ENCODE measurements at places on chromosomes 12 and 14. TPM values are rescaled to one million over a fixed set of nuclear protein-coding genes. Genes with fewer than 3 reads are reported as not detected.

Gene HOXC9
- total RNA-seq, result 0.57 TPM

Gene TMEM121
- 3.7 TPM for total RNA-seq

DNA sequence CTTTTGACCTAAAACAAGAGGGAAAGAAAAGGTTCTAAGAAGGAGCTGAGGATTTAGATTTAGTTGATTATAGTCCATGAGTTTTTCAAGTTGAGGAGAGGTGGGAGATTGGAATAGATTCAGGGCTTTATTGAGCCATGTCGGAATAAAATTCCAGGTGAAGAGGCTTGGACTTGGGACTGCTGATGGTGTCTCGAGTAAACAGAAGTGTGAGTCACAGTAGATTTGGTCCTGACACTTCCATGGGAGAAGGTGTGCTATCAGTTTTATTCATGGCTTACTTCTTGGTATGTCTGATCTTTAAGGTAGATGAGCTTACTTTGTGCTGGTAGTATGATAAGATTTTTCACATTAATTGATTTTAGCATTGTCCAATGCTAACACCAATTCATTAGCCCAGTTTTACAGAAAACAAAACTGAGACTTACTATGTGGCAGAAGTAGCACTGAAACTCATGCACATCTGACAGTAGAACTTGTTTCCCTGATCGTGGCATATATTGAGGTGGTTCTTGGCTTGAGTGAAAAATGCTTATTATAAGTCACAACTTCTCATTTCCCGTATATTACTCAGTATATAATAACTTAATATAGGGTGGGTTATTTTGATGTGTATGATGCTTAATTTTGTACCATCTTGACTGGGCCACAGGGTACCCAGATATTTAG is 172.4 kb upstream of the IGF1 start:
- H3K27me3 ChIP-seq, result no peaks in the 10 kb centered on the region
- H3K27ac ChIP-seq, result no peak overlapping the region
- no peaks in the 10 kb centered on the region for H3K36me3 ChIP-seq

Gene CPSF2
- 37.7 TPM for total RNA-seq

DNA sequence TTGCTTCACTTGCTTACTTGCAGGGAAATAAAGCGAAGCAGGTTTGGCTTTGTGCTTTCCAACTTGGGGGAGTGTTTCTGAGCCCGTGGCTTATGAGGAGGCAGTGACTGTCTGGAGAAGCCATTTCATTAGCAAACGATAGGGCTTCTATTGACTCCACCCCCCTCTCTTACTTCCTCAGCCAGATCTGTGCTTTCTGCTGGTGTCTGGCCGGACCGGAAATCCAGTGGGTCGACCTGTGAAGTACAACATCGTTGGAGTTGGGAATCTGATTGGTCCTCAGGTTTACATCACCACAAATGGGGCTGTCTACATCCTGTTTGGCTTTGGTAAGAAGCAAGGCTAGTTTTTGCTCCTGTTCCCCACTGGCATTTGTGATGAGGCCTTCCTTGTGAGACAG is 22.3 kb downstream of the FAM234B start:
- H3K4me3 ChIP-seq, result no peak overlapping the region
- H3K36me3 ChIP-seq, result no peaks in the 10 kb centered on the region
- DNase-seq, result no peak

- H3K27ac ChIP-seq, result no peak overlapping the region
- no peaks in the 10 kb centered on the region for H3K36me3 ChIP-seq
- no peak for DNase-seq
- peaks cover 2% of the 10 kb centered on the region for H3K4me1 ChIP-seq
These were observed 85.7 kb downstream of the BTG1 start for GRCh38 chr12:92059960-92060359.

Gene PPP2R3C
- total RNA-seq, result 39.7 TPM

Gene SIX1
- 0.60 TPM for total RNA-seq

DNA sequence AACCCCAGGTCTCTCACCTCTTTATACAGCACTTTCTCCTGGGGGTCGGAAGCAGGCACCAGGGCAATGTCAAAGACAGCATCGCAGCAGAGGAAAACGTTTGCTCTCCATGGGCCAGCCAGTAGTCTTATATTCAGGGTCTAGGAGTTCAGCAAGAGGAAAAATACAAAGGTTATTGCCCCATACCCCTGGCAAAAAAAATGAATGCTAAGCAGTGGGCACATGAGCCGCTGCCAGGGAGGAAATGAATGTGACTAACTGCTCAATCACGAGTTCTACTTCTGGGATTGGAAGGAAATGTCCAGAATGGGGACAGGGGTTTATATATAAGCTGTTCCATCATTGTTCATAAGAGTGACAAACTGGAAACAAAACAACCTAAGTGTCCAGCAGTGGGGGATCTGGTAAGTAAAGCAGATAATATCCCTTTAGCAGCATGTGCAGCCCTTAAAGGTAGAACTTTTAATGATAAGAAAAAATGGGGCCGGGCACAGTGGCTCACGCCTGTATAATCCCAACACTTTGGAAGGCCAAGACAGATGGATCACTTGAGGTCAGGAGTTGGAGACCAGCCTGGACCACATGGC is 53.8 kb downstream of the PHETA1 start:
- DNase-seq, result no peak
- H3K36me3 ChIP-seq, result no peaks in the 10 kb centered on the region
- H3K4me3 ChIP-seq, result no peak overlapping the region
- H3K27me3 ChIP-seq, result no peaks in the 10 kb centered on the region
- H3K4me1 ChIP-seq, result no peaks in the 10 kb centered on the region

Gene NGB
- total RNA-seq, result not detected
